ENCODE measurements at places on chromosomes 4 and X.

DNA sequence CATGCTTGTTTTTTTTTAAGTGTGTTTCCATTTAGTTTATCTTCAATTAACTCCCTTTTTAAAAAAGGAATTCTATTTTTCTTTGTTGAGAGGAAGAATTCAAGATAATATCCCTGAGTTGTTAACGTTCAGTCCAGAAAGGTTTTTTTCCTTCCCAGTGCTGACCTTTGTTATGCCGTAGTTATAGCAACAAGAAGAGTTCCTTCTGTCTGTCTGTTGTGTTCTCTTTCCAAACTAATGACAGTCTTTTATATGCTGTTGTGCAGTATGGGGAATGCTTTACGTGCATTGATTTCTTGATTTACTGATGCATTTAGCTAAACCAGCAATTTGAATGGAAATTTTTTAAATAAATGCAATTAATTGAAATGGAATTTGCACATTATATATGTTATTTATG, 6.6 kb upstream of the CXXC4 start:
- DNase-seq: no peak

DNA sequence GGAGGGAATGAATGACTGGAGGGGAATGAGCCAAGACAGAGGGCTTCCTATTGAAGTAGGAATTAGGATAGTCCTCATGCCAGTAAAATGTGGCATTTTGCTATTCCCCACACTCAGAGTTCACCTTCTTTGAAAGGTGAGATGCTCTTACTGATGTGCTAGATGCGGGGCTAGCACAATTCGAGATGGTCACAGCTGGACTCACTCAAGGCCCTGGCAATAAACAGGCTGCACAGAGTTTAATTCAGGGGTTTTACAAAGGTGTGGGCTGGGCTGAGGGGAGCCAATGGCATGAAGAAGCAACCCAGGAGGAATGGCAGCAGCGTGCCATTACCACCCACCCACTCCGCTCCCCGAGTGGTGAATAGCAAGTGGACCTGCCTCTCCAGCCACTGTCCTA, 55.1 kb downstream of the ENPP6 start:
- DNase-seq: no peak

GRCh38 chr4:13478707-13479106, 5.4 kb downstream of the RAB28 start:
- no peak for DNase-seq

GRCh38 chr4:175234162-175234561, 316.0 kb downstream of the ADAM29 start:
- DNase-seq: no peak

GRCh38 chrX:40952855-40953254, 132.4 kb upstream of the USP9X start:
- no peak for DNase-seq
